ENCODE measurements at places on chromosomes 2 and 18. TPM values are rescaled to one million over a fixed set of nuclear protein-coding genes. Genes with fewer than 3 reads are reported as not detected.

DNA sequence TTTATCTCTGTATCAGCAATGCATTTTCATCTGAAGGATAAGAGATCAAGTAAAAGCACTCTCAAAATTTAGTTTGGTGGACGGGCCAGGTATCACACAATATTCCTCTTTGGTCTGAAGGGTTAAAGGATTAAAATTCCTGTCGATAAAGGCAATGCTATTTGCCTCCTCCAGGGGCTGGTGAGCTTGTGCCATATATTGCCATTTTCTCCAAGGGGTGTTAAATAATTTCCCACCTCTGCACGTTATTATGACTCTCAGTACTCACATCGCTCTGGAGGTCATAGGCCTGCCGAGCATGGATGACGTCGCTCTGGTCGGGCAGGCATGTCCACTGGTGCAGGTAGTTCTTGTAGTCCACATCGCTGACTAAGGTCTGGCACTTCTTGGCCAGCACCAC is 94.2 kb downstream of the NEB start:
- DNase-seq = no peak

- no peak for DNase-seq
These were observed 7.2 kb downstream of the NT5DC4 start for GRCh38 chr2:112728029-112728362.

MC2R gene
- not detected for total RNA-seq

GRCh38 chr18:55300421-55300935 is 287.5 kb downstream of the TCF4 start:
- DNase-seq = no peak

CTAGE1 gene
- not detected for total RNA-seq

- peak; percentile 74 for DNase-seq
These were observed 9.5 kb downstream of the COPS7B start for GRCh38 chr2:231795525-231796327.

DNA sequence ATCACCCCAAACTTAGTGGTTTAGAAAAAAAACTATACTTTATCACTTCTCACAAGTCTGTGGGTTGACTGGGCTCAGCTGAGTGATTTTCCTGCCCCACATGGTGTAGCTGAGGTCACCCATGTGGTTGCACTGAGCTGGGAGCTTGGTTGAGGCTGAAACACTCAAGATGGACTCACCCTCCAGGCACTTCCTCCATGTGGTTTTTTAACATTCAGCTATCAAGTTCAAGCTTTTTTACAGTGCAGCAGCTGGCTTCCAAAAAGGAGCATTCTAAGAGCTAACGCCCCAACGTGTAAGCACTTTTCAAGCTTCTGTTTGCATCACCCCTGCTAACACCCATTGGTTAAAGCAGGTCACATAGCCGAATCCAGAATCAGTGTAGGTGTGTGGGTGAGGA is 105.9 kb upstream of the CREB1 start:
- DNase-seq = no peak

- no peak for DNase-seq
These were observed 127.6 kb downstream of the PLEKHM3 start for GRCh38 chr2:207897541-207898353.

ACP1 gene
- 115 TPM for total RNA-seq

DNA sequence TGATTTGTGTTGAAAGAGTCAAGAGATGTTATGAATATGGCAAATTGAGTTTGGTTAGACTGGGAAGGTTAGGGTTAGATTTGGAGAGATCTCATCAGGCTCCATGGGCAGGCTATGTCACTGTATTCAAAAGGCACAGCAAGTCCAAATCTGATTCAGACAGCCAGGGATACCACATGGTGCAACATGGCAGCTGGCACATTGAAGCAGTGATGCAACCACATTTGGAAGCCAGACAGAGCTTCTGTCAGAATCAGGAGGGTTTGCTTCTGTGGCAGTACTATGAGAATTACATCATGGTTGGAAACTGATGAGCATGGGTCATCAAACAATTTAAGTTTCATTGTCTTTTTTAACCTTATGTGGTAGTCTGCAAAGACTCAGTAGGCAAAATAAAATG is 772.2 kb downstream of the SUCLG1 start:
- DNase-seq = no peak

GRCh38 chr2:183665425-183665824 is 541.2 kb downstream of the NUP35 start:
- no peak for DNase-seq

DNA sequence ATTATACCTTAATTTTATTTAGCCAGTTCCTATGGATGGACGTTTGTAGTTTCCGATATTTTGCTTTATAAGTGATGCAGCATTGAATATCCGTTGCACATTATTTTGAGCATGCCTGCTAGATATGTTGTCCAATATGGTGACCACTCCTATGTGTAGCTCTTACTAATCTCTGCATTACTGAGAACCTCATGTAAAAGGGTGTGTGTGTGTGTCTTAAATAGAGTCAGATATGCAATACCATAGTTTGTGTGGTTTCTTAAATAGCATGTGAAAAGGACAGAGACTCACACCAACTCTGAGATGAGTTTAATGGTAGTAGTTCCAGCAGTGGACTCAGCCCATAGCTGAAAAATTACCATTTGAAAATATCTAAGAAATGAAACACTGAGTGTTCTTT is 32.3 kb downstream of the CD8A start:
- DNase-seq = no peak
